Naive thymus-derived CD8-positive, alpha-beta T cell (primary cell): ENCODE measurements at places on chromosomes 6 and 20.

DNA sequence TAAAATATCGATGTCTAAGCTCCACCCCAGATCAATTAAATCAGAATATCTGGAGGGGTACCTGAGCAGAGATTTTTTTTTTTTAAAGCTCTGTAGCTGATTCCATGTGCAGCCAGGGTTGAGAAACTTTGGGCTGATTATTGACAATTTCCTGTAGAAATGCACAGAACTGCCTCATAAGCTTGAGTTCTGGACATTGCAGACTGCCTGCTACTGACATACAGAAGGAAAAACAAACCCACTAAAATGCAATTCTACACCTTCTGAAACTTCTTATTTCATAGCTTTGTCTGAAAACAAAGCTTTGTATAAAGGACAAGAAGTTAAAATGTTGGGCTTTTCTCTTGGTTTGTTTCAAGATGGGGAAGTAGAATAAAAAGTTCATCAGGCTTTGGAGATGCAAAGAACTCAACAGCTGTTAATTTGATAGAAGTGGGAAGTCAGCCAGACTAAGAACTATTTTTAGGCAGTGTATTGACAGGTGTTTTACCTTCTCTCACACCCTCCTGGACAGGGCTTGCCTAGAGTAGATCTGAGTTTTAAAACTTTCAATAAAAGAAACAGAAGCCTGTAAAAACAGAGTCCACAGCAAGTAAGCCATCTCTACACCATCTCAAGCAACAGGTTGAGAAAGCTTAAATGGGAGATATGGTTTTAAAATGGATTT, 147.7 kb downstream of the KCNQ5 start:
- no peak for DNase-seq

DNA sequence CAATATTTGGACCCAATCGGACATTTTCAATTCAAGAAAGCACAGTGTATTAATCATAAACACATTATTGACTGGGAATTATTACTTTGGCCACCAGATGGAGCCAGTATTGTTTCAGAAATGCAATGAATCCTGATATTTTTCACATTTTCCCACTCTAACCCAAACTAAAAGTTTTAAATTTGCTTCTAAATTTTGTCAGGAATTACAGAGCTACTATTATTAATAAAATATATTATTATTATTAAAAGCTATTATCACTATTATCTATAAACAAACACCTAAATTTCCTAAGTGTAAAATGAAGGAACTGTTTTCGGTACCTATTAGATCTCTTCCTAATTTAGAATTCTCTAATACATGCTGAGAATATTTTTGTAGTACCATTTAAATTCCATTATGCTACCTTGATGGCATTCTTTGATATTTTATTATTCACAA, 245.3 kb downstream of the OGFRL1 start:
- DNase-seq = no peak

DNA sequence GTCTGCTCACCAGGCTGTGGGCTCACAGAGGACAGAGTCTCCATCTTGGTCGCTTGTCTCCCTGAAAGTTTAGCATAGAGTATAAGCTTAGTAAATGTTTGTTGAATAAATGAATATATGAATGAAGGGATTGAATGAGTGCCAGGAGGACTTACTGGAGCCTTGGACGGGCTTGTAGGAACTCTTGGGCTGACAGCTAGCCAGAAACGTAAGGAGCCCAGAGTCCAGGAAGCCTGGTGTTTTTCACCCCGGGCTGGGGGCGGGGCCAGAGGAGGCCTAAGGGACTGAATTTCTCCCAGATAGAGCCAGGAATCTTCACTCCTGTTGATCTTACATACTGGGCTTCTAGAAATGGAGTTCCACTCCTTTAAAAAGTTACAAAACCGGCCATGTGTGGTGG, 68.5 kb upstream of the SRSF6 start:
- DNase-seq = no peak

DNA sequence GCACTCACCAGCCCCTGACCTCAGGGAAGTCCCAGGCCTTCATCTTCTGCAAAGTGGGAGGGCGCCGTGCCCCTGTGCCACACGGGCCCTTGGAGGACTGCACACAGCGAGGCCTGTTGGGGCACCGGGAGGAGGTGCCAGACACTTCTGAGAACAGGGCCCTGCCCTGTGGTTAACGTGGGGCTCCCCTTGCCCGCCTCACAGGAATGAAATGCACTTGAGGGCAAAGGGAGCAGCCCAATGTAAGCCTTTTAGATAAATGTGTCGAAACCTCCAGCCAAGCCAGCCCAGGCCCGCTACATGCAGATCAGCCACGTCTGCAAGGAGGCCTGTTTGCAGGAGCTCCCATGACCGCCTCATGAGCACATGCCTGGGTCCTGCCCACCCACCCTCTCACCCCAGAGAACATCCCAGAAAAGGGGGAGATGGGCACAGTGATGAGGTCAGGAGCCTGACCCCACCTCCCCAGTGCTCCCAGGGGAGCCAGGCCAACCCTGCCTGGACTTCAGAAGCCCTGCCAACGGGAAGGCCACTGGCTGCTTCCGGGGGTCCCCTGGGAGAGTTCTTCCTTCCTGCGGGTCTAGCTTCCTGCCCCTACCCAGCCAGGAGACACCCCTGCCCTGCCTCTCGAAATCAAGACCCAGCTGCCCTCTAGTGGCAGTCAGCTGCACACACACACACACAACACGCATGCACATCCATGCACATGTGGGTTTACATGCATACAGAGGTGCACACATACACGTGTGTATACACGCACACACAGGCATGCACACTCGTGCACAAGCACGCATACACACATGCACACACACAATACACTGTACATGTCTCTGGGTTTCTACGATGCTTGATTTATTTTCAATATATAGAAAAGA, 178.7 kb downstream of the TAF4 start:
- peak; percentile 14 for DNase-seq

DNA sequence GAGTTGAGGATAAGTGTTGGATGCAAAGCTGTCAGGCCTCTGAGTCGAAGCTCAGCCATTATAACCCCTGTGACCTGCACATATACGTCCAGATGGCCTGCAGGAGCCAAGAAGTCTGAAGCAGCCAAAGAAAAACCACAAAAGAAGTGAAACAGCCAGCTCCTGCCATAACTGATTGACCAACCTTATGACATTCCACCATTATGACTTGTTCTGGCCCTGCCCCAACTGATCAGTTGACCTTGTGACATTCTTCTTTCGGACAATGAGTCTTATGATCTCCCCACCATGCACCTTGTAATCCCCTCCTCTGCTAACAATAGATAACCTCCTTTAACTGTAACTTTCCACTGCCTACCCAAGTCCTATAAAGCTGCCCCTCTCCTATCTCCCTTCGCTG, 133.7 kb upstream of the AGPAT4 start:
- DNase-seq = no peak

- no peak for DNase-seq
These were observed 115.5 kb downstream of the PXDC1 start for GRCh38 chr6:3636060-3636459.

GRCh38 chr6:15170126-15170525, 75.7 kb upstream of the JARID2 start:
- no peak for DNase-seq

DNA sequence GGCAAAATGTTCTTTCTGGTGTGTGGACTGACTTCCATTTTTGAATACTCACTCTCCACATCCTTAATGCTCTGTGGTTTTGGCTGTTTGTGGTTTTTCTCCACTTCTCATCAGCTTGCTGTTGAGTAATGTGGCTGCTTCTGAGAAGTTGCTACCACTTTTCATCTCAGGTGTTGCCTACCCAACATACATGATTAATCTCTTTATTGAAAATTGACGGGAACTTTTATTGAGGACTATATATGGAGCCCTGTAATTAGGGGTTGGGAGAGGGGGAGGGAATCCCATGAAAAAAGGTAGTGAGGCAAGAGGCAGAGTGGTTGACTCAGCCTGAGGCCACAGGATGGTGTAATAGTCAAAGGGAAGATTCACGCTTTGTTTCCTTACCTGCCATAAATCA, 17.6 kb downstream of the IL22RA2 start:
- DNase-seq = peak; percentile 21

- no peak for DNase-seq
These were observed 6.2 kb downstream of the BPHL start for GRCh38 chr6:3124667-3125066.

GRCh38 chr6:25419879-25420278, 140.7 kb downstream of the CARMIL1 start:
- DNase-seq = no peak

- DNase-seq = no peak
These were observed 10.5 kb downstream of the NKX2-2 start for GRCh38 chr20:21503345-21503744.

DNA sequence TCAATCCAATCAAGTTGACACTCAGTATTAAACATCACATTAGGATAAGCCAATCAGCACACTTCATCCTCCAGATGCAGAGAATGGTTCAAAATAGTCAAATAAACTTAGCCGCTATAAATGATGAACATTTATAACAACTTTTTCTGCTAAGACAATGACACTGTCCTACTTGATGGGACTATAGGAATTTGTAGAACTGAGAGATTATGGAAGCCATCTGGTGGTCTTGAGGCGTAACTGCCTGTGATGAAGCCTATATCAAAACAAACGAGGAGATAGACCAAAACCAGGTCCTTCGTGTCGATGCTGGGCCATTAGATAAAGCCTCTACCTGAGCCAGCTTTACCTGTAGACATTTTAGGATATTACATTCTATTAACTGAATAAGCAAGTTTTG, 631.1 kb downstream of the COL12A1 start:
- DNase-seq = no peak

- peak; percentile 29 for DNase-seq
These were observed 13.9 kb downstream of the ZNF831 start for GRCh38 chr20:59177266-59178250.

DNA sequence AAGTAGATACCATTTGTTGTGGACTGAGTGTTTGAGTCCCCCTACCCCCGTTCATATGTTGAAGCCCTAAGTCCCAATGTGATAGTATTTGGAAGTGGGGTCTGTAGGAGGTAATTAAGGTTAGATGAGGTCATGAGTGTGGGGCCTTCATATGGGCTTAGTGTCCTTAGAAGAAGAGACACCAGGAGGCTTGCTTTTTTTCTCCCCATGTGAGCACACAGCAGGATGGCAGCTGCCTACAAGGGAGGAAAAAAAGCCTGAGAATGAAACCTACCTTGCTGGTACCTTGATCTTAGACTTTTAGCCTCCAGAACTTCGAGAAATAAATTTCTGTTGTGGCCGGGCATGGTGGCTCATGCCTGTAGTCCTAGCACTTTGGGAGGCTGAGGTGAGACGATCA, 67.9 kb upstream of the TULP4 start:
- DNase-seq = no peak

DNA sequence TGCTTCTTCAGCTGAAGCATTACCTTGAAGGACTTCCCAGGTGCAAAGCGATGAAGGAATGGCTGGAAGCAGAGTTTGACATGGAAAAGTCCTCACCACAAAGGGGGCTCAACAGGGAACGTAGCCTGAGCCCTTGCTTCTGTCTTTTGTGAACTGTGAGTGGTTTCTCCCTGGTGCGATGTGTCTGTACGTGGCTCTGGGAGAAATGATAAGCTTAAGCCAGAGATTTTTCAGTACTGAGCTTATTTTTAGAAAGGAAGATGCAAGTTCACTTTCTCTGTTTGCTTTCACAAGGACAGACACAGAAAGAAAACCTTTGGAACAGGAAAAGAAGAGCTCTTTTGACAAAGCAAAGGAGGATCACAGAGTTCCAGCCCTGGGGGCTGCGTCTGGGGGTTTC, 79.4 kb downstream of the DACT2 start:
- no peak for DNase-seq

- no peak for DNase-seq
These were observed 34.1 kb upstream of the RIN2 start for GRCh38 chr20:19723813-19724430.

DNA sequence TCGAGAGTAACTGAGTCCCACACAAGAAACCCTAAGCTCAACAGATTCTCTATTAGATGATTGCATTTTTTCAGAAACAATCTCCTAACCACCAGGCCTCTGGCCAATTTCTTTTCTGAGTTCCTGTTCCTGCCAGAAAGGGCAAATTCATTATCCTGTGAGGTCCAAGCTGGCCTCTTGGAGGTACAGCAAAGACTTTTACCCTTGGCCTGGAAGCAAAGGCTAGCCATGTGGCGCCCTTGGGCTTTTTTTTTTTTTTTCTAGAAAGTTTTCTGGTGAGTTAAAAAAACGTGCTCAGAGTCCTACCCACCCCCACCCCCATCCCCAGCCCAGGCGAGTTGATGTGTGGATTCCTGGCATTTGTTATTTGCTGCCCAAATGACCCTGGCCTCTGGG, 59.0 kb upstream of the EEF1A1 start:
- no peak for DNase-seq

DNA sequence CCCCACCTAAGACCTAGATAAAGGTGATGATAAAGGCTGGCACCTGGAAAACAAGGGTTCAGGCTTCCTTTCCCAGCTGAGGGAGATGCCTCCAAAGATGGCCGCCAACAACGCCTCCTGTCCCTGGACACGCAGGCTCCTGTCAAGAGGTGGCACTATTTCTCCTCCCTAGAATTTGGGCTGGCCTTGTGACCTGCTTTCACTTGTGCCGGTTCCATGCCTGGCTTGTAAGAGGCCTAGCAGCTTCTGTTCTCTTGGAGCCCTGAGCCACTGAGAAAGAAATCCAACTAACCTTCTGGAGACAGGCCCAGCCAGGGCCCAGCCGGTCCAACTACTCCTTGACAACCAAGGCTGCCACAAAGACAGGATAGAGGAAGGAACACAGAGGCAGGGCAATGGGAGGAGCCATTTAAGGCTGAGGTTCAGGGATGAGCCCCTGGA, 60.2 kb upstream of the RALY start:
- DNase-seq = peak; percentile 75

DNA sequence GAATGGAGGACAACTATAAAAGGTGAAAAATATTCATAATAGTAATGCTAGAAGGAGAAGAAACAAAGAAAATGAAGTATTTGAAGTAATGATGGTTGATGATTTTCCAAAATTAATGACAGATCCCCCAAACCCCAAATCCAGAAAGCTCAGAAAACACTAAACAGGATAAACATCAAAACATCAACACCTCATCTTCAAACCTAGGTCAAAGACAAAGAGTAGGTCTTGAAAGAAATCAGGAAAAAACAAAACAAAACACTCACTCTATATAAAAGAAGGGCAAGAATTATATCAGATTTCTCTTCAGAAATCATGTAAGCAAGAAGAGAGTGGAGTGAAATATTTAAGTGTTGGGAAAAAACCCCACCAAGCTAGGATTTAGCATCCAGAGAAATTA, 38.7 kb downstream of the RANBP9 start:
- DNase-seq = no peak

DNA sequence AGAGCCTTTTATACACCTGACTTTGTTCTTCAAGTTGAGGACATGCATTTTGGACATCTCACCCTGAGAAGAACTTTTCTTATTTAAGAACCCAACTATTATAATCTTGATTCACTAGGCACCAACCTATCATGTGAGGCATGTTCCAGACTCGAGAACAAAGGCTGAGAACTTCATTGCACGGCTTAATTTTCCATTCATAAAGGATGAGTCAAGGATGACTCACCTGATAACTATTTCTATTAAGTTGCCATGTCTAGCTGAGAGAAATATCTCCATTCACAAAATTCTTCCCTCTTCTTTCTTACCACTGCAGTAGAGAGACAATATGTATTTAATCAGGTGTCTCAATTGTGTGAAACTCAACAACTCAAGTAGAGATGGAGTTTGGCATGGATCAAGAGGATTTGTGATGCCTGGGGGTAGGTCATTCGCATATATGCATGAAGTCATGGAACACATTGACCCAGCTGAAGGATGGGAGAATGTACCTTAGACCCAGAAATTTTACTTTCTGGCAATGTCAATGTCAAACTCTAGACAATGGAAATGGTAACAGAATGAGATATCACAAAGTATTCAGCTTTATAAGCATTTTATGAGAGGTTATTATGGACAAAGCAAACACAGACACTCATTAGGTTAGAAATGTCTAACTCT, 208.7 kb upstream of the PRND start:
- no peak for DNase-seq

- DNase-seq = no peak
These were observed 34.2 kb downstream of the DTNBP1 start for GRCh38 chr6:15628499-15629131.
